ENCODE measurements at places on chromosomes 1 and 21. TPM values are rescaled to one million over a fixed set of nuclear protein-coding genes. Genes with fewer than 3 reads are reported as not detected.

Gene CRB1
- total RNA-seq: 0.30 TPM

Gene STUM
- total RNA-seq: not detected

Gene CELSR2
- total RNA-seq: 3.0 TPM

Gene KRTAP12-4
- total RNA-seq: not detected

Gene ACTA1
- total RNA-seq: 0.14 TPM

Gene PRKAA2
- 0.89 TPM for total RNA-seq

Gene CA6
- not detected for total RNA-seq

Gene SRSF11
- 141 TPM for total RNA-seq

Gene DNALI1
- total RNA-seq: 0.89 TPM

Gene TNFRSF14
- total RNA-seq: 4.8 TPM

Gene BRINP3
- total RNA-seq: 0.65 TPM

Gene CHRM3
- 2.8 TPM for total RNA-seq

Gene ILDR2
- not detected for total RNA-seq

Gene DNAJC28
- total RNA-seq: 1.7 TPM

Gene KRTAP12-2
- total RNA-seq: not detected

Gene RIMS3
- total RNA-seq: 0.09 TPM

Gene LCE1D
- total RNA-seq: not detected

Gene WDR64
- total RNA-seq: not detected

Gene CCDC24
- total RNA-seq: 3.3 TPM

Gene CA14
- not detected for total RNA-seq

Gene LCE2B
- total RNA-seq: not detected

Gene OR2T29
- total RNA-seq: not detected

Gene KHDRBS1
- 47.8 TPM for total RNA-seq

Gene PTPRC
- not detected for total RNA-seq

Gene CYB5RL
- 5.1 TPM for total RNA-seq

Gene RAD54L
- total RNA-seq: 0.89 TPM

Gene HES3
- not detected for total RNA-seq

Gene RNASEL
- 13.7 TPM for total RNA-seq
